ENCODE measurements at places on chromosomes 12 and 14.

DNA sequence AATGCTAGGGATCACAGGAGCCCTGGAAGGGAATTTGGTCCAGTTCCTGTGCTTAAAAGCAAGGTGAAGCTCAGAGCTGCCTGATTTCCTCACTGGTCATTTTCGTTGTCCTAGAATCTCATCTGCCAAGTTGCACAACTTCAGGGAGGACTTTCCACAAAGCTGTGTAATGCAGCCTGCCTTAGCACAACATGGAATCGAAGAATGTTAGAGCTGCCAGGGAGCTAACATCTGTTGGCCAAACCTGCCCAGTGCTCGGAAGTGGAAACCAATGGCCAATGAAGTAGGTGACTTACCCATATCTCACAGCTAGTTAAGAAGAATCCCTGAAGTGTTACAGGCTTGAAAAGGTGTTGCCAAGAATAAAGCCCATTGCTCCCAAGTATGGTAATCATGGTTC is 79.9 kb upstream of the SSTR1 start:
- no peak for DNase-seq

DNA sequence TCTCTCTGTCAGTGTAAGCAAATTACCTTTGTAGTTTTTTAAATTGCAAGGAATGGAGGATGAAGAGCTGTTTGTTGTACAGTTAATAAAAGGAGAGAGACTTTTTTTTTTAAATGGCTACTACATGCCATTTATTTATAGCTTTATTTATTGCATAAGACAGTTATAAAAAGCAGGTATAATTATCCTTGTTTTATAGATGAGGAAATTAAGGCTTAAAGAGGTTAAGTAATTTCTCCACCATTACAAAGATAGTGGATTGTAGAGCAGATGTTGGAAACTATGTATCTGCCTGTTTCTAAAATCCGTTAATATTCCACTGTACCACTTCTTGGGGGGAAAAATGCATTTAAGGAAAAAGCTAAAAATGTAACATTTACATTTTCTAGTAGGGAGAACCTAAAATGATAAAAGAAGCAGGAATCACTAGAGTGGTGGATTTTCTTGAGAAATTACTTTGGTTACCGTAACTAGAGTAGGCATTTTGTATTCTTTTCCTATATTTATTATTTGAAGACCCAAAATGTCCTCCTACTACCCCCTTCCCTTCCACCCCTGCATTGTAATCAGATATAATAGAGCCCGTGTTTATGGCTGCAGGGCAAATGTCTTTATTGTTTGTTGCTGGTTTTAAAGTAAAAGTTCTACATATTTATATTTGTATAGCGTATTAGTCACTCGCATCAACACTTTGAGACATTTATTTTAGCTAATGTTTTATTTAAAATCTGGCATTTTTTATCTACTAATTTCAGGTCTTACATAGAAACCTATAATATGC is 2.3 kb downstream of the SNAPC1 start:
- DNase-seq: no peak

GRCh38 chr12:1171657-1172408 is 180.8 kb downstream of the ERC1 start:
- DNase-seq: no peak

DNA sequence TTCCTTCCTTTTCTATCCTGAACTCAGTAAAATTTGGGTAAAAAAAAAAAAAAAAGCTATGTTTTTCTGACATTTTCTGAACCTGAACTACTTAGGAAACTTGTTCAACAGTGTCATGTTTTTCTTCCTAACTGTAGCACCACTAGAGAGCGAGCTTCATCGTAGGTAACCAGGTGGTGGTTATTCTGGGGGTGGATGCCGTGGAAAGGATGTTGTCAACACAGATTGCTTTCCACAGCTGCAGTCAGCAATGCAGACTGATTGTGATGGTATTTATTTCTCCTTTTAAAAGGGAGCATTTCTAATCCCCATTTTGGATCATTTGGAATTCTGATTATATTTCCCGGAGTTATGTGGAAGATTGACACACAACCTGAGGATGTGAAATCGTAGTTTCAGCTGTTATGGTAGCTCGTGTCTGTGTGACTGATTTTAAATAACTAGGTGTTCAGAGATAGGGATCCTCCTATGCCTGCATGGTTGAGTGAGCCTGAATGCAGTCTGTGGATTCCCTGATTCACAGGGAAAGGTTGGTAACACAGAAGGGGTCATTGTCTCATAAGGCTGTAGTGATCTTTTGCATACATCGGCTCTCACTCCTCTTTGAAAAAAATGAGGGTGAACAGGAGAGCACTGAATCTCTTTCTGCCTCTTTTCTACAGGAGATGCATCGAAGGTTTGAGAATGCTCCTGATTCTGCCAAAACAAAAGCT is 113.2 kb downstream of the ERC1 start:
- DNase-seq: no peak

- no peak for DNase-seq
Observed at GRCh38 chr12:5487948-5488625, 56.2 kb downstream of the NTF3 start.

DNA sequence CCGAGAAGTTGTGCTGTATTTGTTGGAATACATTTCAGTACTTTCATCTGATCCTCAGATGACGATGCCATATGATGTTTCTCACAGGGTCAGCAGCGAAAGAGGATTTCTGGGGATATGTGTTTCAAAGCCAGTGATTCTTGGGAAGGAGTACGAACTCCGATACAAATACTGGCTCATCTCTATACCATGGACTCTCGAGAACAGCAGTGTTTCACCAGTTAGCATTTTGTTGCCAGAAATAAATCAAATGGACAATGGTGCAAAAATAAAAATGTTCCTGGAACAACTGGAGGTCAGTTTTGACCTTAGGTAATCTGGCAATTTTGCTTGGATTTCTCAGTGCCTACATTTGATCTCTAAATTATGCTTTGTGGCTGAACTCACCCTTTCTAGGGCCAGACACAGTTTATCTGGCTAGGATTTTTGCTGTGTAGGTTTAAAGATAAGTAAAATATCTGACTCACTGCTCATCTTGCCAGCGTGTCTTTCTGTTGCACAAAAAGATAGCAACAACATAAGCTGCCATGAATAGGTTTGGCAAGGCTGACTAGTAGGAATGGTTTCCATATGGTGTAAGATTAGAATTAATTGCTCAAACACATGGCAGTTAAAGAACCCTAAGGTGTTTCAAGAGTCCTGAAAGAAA is 11.0 kb upstream of the MGP start:
- peak; percentile 39 for DNase-seq

DNA sequence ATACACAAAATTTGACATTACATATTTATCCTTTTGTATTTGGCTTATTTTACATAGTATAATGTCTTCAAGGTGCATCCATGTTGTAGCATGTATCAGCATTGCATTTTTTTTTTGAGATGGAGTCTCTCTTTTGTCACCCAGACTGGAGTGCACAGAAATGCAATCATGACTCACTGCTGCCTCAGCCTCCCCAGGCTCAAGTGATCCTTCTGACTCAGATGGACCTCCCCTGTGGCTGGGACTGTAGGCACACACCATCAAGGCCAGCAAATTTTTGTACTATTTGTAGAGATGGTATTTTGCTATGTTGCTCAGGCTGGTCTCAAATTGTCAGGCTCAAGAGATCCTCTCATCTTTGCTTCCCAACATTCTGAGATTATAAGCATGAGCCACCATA is 214.4 kb upstream of the ALG10B start:
- DNase-seq: no peak

- no peak for DNase-seq
Observed at GRCh38 chr14:74239848-74240793, 872 bp downstream of the VSX2 start.

DNA sequence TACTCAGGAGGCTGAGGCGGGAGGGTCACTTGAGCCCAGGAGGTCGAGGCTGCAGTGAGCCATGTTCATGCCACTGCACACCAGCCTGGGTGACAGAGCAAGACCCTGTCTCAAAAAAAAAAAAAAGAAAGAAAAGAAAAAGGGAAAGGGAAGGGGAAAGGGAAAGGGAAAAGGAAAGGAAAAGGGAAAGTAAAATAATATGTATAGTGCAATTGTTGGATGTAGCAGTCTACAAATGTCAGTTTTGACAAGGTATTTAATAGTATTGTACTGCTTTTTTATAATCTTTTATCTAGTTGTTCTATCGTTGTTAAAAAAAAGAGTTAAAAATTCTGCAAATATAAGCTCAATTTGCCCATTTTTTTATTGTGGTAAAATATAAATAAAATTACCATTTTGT is 67.3 kb downstream of the SLC2A13 start:
- no peak for DNase-seq

- no peak for DNase-seq
Observed at GRCh38 chr14:90137807-90138206, 76.0 kb downstream of the KCNK13 start.
